ENCODE measurements at places on chromosomes 7 and 10.

DNA sequence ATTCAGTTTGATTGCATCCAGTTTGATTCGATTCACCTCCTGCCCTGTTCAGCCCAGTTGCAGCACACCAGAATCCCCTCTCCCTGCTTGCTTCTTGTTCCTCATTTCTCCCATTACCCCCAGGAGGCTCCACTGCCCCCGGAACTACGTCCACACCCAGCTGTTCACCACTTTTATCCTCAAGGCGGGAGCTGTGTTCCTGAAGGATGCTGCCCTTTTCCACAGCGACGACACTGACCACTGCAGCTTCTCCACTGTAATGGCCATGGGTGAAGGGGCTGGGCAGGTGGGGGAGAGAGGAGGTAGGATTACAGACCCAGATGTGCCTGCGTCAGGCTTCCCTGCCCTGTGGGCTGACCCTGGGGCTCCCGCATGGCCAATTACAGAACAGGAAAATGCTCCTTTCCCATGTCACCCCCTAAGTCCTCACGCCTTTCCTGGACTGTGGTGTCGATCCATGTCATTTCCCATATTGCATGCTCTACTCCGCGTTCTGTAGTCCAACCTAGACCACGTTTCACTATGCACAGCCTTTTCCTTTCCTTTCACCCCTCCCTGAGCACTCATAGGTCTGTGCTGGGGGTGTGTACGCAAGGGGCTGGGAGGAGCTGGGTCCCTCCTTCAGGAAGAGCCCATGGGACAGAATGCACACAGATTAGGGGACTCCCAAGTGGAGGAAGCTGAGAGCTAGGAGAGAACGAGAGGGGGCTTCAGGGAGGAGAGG, 8.2 kb downstream of the GHRHR start:
- no peak overlapping the region for H3K4me3 ChIP-seq
- H3K36me3 ChIP-seq = no peaks in the 10 kb centered on the region
- H3K27ac ChIP-seq = no peak overlapping the region
- H3K27me3 ChIP-seq = peaks cover 57% of the 10 kb centered on the region
- no peak for DNase-seq
- H3K4me1 ChIP-seq = no peaks in the 10 kb centered on the region

DNA sequence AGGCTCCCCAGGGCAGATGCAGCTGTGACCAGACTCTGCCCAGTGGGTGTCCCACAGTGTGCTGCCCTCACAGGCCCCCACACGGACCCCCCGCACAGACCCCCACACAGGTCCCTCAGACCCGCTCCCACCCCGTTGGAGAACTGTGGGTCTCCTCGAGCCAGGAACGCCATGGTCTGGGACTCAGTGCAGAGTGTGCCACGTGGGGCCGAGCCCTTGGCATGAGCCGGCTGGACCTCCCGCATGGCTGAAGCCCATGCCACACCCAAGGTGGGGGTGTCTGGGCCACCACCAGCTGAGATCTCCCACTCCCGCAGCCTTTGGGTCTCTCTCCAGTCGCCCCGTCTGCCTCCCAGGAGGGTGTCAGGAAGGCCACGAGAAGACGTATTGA, 34.3 kb downstream of the JAKMIP3 start:
- H3K36me3 ChIP-seq = no peaks in the 10 kb centered on the region
- H3K27ac ChIP-seq = no peak overlapping the region
- no peak for DNase-seq
- H3K4me1 ChIP-seq = peaks cover 2% of the 10 kb centered on the region
- H3K27me3 ChIP-seq = peaks cover 39% of the 10 kb centered on the region

- no peak overlapping the region for H3K27ac ChIP-seq
- H3K4me3 ChIP-seq = no peak overlapping the region
- no peaks in the 10 kb centered on the region for H3K36me3 ChIP-seq
These were observed 12.6 kb upstream of the CDH23 start for GRCh38 chr10:71383972-71384687.

GRCh38 chr10:32981760-32982159, 23.7 kb upstream of the ITGB1 start:
- DNase-seq = peak; percentile 13
- H3K4me3 ChIP-seq = peak overlapping the region; percentile 95
- H3K27me3 ChIP-seq = no peaks in the 10 kb centered on the region
- H3K4me1 ChIP-seq = peaks cover 39% of the 10 kb centered on the region
- H3K27ac ChIP-seq = peak overlapping the region; percentile 99

DNA sequence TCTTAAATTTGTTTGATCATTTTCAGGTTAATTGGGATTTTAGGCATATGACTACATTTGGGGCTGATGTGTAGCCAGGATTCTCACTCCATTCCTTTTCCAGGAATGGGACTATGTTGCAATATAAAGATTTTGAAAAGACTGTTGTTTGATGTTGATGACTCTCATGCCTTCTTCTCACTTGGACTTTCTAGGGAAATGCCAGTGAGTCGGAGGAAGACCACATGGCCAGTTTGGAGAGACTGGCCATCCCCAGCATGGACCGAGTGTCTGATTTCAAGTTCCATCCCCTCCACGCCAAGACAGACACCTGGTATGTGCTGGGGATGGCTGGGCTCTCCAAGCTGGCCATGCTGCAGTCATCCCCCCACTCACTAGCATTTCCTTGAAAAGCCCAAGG, 5.5 kb downstream of the IGFBP3 start:
- H3K27ac ChIP-seq = no peak overlapping the region
- peaks cover 3% of the 10 kb centered on the region for H3K4me1 ChIP-seq
- no peak for DNase-seq
- H3K36me3 ChIP-seq = peaks cover 9% of the 10 kb centered on the region
- peaks cover 34% of the 10 kb centered on the region for H3K27me3 ChIP-seq
- no peak overlapping the region for H3K4me3 ChIP-seq

DNA sequence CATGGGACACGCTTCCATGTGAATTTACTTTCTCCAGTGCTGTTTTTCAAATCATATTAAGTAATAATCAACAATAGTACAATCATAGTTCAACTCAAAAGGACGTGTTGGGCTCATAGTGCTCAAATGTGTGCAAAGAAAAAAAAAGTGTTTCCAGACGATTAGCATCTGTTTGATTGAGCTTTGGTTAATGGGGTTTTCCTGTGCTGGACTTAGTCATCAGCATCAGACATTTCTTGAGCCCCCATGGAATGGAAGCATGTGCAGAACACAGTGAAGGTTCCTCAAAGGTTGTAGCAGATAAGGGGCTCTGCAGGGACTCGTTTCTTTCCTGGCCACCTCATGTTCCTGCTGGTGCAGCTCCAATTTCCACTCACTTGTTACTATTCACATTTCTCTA, 233.9 kb downstream of the PAXIP1 start:
- H3K4me3 ChIP-seq = no peak overlapping the region
- H3K4me1 ChIP-seq = no peaks in the 10 kb centered on the region
- DNase-seq = no peak
- H3K36me3 ChIP-seq = no peaks in the 10 kb centered on the region

GRCh38 chr10:79112881-79113431, 44.2 kb downstream of the ZMIZ1 start:
- H3K27ac ChIP-seq = peak overlapping the region; percentile 57
- H3K4me1 ChIP-seq = peaks cover 30% of the 10 kb centered on the region
- H3K27me3 ChIP-seq = no peaks in the 10 kb centered on the region
- no peak for DNase-seq

DNA sequence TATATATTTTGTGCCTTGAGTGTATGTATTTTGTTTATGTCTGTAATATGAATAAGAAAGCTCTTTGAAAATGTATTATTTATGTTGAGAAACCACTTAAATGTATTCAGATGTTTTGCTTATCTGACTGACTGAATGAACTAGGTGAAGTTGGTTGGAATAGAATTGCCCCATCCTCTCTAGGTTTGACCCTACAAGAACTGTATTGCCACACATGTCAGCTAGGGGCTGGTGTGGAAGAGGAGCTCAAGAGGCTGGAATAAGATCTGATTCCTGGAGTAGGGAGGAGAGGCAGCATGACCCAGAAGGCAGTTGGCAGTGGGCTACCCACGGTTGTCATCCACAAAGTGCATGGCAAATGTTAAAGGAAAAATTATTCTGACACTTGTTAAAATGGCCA, 9.1 kb downstream of the SSMEM1 start:
- DNase-seq = no peak
- H3K36me3 ChIP-seq = no peaks in the 10 kb centered on the region
- H3K27me3 ChIP-seq = peaks cover 38% of the 10 kb centered on the region
- H3K4me1 ChIP-seq = no peaks in the 10 kb centered on the region
- H3K27ac ChIP-seq = no peak overlapping the region

GRCh38 chr7:19701471-19701870, 7.4 kb downstream of the POLR1F start:
- no peak overlapping the region for H3K27ac ChIP-seq
- H3K27me3 ChIP-seq = no peaks in the 10 kb centered on the region
- H3K4me3 ChIP-seq = no peak overlapping the region
- H3K36me3 ChIP-seq = peaks cover 39% of the 10 kb centered on the region
- DNase-seq = no peak

GRCh38 chr10:88032566-88032965, 169.1 kb downstream of the PTEN start:
- no peak for DNase-seq
- no peaks in the 10 kb centered on the region for H3K36me3 ChIP-seq
- no peaks in the 10 kb centered on the region for H3K27me3 ChIP-seq
- peaks cover 13% of the 10 kb centered on the region for H3K4me1 ChIP-seq
- no peak overlapping the region for H3K4me3 ChIP-seq

DNA sequence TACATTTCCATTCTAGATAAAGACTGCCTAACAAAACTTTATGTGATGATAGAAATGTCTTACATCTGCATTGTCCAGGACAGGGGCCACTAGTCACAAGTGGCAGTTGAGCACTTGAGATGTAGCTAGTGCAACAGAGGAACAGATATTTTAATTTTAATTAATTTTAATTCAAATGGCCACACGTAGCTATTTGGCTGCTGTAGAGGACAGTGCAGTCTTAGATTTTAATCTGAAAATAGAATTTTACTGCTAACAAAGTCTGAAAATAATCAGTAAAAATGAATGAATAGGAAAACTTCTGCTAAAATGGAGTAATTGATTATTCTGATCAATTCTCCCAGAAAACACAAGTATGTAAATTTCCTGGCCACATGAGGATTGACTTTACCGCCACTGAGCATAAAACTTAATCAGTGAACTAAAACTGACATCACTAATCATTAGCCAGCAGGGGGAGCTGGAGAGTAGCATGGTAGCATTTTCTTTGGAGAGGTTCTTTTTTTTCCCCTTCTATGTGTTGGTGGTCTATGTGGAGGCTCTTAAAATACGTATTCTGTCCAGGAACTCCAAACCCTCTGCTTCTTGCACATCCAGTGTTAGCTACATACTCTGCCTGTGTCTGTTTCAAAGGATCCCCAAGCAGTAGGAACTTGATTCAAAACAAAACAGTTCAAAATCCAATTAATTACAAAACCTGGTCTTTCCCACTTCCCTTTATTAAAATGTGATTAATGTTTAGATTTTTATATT, 52.1 kb downstream of the TSPAN12 start:
- H3K4me3 ChIP-seq = no peak overlapping the region
- no peaks in the 10 kb centered on the region for H3K4me1 ChIP-seq
- H3K27me3 ChIP-seq = peaks cover 6% of the 10 kb centered on the region
- peak; percentile 45 for DNase-seq

DNA sequence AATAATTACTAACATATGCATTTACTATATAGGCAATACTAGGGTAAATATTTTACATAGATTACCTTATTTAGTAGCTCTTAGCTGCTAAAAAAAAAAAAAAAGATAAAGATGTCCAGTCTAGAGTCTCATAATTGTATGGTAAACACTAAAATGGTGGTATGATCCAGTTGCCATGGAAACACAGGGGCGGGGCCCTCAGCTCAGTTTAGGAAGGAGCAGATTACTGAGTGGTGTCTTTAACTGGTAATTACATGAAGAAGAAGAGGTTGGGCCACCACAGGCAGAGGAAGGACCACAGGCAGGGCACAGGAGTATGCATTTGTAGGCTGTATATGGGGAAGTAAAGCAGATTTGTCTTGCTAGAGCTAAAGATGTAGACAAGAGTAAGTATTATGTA, 43.7 kb downstream of the ITGB8 start:
- no peaks in the 10 kb centered on the region for H3K27me3 ChIP-seq
- H3K4me3 ChIP-seq = no peak overlapping the region
- H3K36me3 ChIP-seq = no peaks in the 10 kb centered on the region
- no peak overlapping the region for H3K27ac ChIP-seq
- H3K4me1 ChIP-seq = no peaks in the 10 kb centered on the region
- no peak for DNase-seq

- no peak overlapping the region for H3K27ac ChIP-seq
- H3K4me3 ChIP-seq = no peak overlapping the region
- peaks cover 11% of the 10 kb centered on the region for H3K4me1 ChIP-seq
- H3K27me3 ChIP-seq = no peaks in the 10 kb centered on the region
- DNase-seq = no peak
These were observed 210.5 kb downstream of the CHCHD3 start for GRCh38 chr7:132871419-132871818.

- no peaks in the 10 kb centered on the region for H3K36me3 ChIP-seq
- no peaks in the 10 kb centered on the region for H3K4me1 ChIP-seq
- no peak for DNase-seq
- no peak overlapping the region for H3K4me3 ChIP-seq
- H3K27ac ChIP-seq = no peak overlapping the region
These were observed 402.9 kb downstream of the MAGI2 start for GRCh38 chr7:79050603-79051002.

GRCh38 chr10:7457478-7458316, 46.9 kb upstream of the SFMBT2 start:
- no peak overlapping the region for H3K4me3 ChIP-seq
- no peak for DNase-seq
- H3K27ac ChIP-seq = no peak overlapping the region
- no peaks in the 10 kb centered on the region for H3K4me1 ChIP-seq
- H3K36me3 ChIP-seq = no peaks in the 10 kb centered on the region

DNA sequence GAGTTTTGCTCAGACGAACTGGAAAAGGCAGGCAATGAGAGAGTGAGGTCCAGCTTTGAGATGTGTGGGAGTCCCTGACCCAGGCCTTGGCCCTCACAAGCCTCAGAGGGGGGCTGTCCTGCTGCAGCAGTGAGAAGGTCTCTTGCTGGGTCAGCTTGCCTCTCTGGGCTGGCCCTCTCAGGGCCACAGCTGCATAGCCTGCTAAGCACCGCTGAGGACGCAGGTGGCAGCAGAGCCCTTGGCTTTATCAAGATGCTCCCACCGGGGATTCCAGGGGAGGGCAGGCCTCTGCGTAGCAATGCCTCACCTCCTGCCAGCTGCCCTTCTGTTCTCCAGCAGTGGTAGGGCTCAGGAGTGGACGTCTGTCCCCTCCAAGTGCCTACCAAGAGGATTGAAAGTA, 128.7 kb downstream of the COBL start:
- H3K27me3 ChIP-seq = peaks cover 12% of the 10 kb centered on the region
- no peaks in the 10 kb centered on the region for H3K4me1 ChIP-seq
- H3K4me3 ChIP-seq = no peak overlapping the region
- H3K36me3 ChIP-seq = no peaks in the 10 kb centered on the region

DNA sequence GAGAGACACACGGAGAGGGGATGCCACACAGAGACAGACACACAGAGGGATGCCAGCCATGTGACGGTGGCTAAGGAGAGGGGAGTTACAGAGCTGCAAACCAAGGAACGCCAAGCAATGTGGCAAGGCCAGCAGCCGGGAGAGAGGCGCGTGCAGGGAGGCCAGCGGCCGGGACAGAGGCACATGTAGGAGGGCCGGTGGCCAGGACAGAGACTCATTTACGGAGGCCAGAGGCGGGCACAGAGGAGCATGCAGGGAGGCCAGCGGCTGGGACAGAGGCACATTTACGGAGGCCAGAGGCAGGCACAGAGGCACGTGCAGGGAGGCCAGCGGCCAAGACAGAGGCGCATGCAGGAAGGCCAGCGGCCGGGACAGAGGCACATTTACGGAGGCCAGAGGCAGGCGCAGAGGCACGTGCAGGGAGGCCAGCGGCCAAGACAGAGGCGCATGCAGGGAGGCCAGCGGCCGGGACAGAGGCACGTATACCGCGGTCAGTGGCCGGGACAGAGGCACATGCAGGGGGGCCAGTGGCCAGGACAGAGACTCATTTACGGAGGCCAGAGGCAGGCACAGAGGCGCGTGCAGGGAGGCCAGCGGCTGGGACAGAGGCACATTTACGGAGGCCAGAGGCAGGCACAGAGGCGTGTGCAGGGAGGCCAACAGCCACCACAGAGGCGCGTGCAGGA, 40.4 kb downstream of the INSIG1 start:
- no peak overlapping the region for H3K27ac ChIP-seq
- H3K4me1 ChIP-seq = peaks cover 11% of the 10 kb centered on the region
- peak overlapping the region; percentile 75 for H3K4me3 ChIP-seq
